Karpas-422 (cell line): ENCODE measurements at places on chromosomes 11 and 22. TPM values are rescaled to one million over a fixed set of nuclear protein-coding genes. Genes with fewer than 3 reads are reported as not detected.

- no peak for DNase-seq
Measured at GRCh38 chr11:77121876-77122575, 6.0 kb upstream of the MYO7A start.

DNA sequence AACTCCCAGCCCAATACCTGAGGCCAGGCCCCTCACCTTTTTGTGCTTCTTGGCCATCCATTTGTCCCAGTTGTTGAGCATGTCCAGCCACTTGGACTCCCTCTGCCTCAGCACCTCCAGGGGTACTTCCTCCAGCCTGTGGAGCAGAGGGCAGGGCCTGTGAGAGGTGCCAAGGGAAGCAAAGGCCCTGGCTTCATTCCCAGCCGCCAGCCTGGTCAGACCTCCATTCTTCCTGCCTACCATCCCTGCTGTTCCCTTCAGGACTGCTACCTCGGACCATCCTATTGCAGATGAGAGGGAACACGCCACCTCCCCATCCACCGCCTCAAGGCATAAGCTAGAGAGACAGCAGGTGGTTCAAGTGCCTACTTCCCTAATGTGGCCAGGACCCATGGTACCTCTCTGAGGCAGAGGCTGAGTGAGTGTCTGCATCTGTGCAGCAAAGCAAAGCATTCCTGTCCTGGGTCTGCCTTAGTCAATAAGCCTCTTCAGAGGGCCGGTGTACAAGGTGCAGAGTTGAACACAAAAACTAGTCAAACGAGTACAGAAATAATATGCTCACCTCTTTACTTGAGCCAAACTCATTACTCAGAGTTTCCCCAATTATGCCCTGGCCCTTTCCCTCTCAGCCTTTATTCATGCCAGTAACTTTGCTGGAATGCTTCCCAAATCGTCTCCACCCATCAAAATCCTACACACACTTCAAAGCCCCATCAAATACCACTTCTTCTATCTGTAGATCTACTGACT lies 15.4 kb upstream of the CASTOR1 start:
- DNase-seq, result no peak

GRCh38 chr11:60242740-60243239 lies at the start of gene MS4A4E:
Gene MS4A4E (minus strand): TSS chr11:60243137. CDS start chr11:60230055, 13,082 bp downstream.
- DNase-seq, result no peak

- DNase-seq, result no peak
Measured at GRCh38 chr11:92082652-92083051, 142.0 kb upstream of the FAT3 start.

DNA sequence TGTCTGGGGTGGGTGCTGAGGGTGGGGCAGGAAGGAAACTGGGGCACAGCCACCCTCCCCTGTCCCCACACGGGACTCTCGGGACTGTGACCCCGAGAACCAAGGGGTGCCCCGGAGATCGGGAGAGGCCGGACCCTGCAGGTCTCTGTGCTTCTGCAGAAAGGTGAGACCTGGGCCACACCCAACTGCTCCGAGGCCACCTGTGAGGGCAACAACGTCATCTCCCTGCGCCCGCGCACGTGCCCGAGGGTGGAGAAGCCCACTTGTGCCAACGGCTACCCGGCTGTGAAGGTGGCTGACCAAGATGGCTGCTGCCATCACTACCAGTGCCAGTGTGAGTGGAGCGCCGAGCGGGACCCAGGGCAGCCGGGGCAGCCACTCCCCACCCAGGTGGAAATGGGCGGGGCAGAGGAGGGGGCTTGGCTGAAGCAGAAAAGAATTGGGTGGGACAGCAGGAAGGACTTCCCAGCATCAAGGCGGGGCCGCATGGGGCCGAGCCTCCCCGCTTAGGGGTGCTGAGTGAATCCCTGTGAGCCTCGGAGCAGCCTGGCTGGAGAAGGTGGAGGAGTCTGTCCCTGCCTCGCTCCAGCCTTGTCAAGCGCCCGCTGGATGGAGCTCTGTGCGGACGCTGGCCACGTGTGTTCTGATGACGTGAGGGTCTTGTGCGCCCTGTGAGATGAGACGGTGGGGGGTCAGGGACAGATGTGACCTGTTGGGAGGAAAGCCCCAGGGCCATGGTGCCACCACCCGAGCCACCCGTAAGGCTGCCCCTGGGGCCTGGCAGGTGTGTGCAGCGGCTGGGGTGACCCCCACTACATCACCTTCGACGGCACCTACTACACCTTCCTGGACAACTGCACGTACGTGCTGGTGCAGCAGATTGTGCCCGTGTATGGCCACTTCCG lies 29.3 kb upstream of the MUC5B start:
- no peak for DNase-seq

DNA sequence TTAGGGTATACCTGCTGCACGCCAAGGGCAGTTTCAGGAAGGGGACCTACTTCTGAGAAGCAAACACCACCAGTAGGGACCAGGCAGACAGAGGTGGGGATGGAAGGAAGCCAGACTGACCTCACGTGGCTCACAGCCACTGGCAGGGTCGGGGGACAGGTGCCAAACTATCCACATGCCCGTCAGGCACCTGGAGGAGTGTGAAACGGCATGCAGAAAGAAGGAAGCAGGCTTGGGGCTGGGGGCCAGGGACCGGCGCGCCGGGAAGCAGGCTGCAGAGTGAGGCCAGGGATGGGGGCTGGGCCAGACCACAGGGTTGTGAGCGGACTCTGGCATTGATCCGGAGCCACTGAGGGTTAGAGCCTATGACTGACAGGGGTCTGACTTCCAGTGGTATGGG lies 47.5 kb downstream of the CDKN1C start:
- no peak for DNase-seq

- DNase-seq, result no peak
Measured at GRCh38 chr11:69008737-69009440, 4.2 kb downstream of the MRGPRF start.

The PTS gene
- 11.4 and 28.6 TPM in 2 replicates for total RNA-seq

The WNT11 gene
- total RNA-seq, result 0.07 and 0.30 TPM in 2 replicates

The OR52N4 gene
- total RNA-seq, result not detected in 2 replicates

The LMO2 gene
- 0.34 and 0.47 TPM in 2 replicates for total RNA-seq

The RHOD gene
- total RNA-seq, result not detected in 2 replicates

The PRG3 gene
- total RNA-seq, result not detected in 2 replicates
